ENCODE measurements at places on chromosomes 7 and 10.

GRCh38 chr7:83452256-83452655 lies 196.7 kb downstream of the SEMA3E start:
- no peak for DNase-seq

GRCh38 chr10:131729938-131730660 lies 170.7 kb upstream of the PPP2R2D start:
- no peak for DNase-seq

DNA sequence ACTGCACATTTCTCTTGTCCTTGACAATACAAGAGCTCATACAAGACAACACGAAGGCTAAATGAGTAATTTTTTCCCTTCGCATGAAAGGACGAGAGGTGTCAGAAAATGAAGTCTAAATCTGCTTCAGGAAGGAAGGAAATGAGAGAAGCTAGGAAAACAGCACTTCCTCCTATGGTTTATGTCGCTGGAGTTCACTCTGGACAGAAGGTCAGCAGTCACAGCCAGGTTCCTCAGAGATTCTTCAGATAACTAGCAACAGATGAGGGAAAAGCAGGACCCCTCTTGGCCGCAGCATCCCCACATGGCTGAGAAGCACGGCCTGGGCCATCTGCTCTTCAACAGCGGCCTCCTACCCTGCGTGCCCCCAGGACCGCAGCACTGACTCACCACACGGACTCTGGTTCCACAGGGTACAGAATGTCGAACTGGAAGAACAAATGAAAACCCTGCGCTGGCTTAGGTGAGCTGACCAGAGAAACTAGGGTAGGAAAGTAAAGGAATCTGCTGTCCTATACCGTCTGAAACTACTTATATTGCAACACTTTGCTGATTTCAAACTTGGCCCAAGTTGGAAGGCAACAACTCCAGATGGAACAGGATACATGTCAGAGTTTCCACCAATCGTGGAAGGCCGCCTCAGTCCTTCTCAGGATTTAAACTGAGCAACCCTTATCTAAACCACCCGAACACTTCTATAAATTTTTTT lies 26.3 kb downstream of the DNMBP start:
- no peak for DNase-seq

- no peak for DNase-seq
Observed at GRCh38 chr10:15960277-15960676, 100.0 kb upstream of the MINDY3 start.

DNA sequence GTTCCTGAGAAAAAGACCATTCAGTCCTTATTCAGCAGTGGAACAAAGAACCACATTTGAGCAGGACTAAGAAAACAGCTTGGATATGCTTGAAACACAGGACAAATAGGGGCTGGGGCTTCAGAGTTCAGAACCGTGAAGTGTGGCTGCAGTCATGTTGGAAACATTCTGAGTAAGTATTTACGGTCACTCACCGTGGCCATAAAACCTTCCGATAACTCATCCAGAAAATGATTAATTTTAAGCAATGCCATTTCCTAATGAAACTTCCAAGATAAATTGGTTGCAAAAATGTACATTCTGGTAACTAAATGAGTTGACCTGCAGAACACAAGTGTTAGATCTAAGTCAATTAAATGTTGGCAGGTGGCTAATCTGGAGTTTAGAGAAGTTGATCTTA lies 279.2 kb downstream of the CXCL12 start:
- no peak for DNase-seq

GRCh38 chr10:1107679-1108078 lies 51.5 kb downstream of the WDR37 start:
- DNase-seq: no peak

DNA sequence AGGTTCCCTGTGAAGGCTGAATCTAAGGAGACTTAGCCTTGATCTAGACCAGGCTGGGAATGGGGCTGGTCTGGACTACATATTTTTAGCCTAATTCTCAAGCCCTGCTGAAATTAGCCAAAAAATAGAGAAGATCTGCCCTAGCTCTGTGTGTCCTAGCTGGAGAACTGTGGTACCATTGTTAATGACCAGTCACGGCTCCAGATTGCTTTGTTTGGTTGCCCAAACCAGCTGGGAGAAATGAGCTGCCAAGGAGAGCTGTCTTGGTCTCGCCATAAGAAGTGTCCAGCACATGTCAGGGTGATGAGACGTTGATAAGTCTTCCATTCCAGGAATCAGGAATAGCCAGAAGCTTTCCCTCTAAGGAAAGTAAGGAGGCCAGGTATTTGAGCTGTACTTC lies 20.7 kb downstream of the GBX1 start:
- peak; percentile 44 for DNase-seq

- DNase-seq: peak; percentile 5
Observed at GRCh38 chr10:18104223-18104872, 35.9 kb upstream of the CACNB2 start.

GRCh38 chr10:22620140-22620857 lies 94.1 kb downstream of the PIP4K2A start:
- DNase-seq: peak; percentile 57

GRCh38 chr10:87841186-87841585 lies 22.1 kb downstream of the KLLN start:
- no peak for DNase-seq

DNA sequence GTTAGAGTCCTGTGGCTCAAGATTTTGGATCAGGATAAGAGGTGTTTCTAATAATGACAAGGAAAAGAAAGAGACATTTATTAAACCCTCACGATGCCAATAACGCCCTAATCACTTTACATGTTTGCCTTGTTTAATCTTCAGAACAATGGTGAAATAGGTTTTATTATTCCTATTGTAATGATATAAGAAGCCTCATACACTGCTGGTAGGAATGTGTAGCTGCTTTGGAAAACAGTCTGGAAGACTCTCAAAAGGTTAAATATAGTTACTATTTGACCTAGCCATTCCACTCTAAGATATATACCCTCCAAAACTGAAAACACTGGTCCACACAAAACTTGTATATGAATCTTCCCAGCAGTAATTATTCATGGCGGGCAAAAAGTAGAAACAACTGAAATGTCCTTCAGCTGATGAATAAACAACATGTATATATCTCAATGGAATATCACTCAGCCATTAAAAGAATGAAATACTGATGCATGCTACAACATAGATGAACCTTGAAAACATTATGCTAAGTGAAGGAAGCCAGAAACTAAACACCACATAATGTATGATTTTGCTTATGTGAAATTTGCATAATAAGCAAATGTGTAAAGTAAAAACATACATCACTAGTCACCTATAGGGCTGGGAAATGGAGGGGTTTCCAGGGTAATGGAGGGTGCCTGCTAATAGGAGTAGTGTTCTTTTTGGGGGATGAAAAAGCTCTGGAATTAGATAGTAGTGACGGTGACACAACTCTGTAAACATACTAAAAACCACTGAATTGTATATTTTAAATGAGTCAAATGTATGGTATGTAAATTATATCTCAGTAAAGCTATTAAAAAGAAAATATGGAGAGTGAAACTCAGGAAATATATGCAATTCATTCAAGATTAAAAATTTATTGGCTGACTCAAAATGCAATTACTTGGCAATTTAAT lies 76.9 kb upstream of the ANK3 start:
- no peak for DNase-seq

DNA sequence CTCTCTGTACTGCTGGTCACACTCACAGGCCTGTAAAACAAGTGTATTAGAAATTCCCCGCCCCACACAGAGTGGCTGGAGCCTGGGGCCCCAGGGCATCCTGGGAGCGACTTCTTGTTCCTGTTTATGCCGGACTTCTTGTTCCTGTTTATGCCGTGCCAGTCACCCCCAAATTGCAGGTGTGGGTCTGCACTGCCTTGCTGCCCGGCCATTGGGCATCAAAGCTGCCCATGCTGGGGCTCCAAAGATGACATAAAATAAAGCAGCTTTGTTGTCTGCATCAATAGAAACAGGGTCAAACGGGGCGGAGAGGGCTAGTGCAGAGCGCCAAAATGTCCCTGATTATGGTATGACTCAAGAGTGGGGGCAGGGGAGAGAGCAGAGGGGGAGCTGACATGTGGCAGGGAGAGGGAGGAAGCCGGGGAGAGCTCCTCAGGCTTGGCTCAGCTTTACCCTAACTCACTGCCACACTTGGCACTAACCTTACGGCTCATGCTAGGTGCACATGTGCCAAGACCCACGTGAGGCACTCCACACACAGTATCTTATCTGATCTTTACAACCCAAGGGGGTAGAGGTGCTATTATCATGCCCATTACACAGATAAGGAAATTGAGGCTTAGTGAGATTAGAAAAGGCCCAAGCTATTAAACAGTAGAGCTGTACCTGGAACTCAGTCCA lies 98.4 kb downstream of the PIP4K2A start:
- peak; percentile 99 for DNase-seq

DNA sequence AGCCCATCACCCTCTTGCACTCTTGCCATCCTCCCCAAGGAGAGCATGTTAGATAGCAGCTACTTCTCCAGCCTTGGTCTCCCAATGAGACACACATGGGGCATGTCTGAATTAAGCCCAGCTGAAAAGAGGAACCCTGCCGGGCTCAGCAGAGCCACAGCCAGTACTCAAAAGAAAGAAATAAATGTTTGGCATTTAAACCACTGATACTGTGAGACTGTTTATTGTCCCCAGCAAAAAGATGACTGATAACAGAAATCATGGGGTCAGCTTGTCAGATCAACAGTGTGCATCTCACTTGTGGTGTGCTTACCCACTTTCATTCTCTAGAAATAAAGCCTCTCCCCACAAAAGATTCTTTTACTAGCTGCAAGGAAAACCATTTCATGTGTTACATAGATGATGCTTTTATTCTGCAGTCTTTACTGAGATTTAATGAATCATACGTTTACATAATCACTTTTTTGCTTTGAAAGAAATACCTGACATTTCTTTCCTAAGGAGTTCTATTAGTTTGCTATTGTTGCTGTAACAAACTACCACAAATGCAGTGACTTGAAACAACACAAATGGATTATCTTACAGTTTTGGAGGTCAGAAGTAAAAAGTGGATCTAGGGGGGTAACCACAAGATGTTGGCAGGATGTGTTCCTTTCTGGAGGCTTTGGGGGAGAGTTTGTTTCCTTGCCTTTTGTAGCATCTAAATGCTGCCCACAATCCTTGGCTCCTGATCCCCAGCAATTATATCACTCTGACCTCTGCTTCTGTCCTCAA lies 20.9 kb downstream of the ANKRD7 start:
- no peak for DNase-seq

DNA sequence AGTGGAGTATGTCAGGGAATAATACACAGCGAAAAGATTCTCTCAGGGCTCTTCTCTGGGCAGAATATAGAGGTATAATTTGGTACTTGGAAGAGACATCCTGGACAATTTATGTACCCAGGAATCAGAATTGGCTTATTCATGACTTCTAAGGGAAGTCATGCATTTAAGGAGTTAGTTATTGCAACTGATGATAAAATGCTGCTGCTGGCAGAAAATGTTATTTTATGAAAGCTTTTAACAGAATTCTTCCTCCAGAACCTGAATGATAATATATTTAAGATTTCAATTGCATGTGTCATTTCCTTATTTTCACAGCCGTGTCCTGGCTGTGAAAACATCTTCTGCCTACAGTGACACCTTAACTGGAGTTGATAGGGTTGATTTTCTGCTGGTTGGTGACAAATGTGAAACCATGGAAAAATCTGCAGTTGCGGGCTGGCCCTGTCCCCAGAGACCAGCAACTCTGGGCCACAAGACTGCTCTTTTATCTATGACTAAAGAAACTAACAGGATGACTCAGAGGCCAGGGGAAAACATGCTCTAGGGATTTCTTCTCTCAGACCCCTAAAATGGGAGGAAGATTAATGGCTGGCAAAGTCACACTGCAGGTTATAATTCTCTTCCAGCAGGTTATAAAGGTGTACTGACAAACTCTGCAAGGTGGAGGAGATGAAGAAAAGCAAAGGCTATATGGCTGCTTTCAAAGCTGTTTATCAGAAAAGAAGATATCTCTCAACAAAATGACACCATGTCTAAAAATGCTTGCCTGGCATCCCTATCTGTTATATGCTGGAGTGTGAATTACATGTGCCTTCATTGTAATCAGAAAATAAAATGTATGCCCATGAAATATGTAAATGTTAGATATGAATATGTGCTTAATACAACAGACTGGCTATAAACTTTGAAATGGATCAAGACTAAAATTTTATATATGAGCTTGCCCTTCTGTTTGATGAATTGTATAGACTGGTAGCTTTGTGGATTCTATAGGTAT lies 12.1 kb upstream of the TRUB1 start:
- DNase-seq: no peak

DNA sequence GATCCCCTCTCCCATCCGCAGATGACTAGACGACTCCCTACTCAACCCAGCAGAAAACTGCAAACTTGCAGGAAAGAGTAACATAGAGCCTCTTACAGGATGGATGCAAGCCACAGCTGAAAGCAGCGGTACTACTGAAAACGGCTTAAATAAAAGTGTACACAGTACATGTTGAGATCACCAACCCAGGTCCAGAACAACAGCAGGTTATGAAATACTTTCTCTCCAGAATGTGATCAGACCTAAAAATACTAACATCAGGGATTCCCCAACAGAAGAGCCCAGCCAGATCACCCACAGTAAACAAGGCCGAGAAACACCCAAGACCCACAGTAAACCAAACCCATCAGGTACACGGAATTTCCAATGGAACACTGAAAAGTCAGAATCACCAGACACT lies 13.2 kb downstream of the ATE1 start:
- no peak for DNase-seq

DNA sequence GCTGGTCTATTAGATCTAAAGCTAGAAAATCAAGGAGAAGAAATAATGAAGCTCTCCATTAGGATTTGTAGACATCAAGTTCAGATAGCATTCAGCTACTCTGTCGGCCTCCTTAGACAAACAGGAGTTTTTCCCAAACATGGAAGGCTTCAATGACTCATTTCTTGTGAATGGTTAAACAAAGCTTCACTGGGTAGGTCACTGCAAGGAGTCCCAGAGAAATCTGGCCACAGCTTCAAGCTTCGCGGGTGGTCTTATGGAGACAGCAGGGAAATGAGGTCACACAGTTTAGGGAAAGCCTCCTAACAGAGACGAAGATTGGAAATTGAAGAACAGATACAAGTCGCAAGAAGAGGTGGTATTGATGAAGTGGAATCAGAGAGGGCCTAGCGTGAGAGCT lies 22.6 kb upstream of the LRRC72 start:
- DNase-seq: no peak

DNA sequence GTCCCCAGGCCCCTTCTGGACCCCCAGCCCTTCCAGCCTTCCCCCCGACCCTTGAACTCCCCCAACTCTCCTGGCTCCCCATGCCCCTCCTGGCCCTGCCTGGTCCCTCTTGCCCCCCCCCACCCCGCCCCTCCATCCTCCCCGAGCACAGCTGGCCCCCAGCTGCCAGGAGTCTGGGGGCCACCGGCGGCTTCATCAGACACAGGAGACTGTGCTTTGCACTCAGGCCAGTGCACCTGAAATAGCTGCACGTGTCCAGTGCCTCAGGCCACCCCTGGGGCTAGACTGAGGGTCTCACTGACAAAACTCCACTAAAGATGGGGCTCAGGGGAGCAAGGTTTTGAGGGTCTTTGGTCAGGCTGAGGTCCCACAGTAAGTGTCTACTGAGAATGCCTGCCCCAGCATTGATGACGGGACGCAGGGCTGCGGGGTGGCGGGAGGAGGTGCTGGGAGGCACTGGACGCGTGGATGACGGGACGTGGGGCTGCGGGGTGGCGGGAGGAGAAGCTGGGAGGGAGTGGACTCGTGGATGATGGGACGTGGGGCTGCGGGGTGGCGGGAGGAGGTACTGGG lies 6.5 kb downstream of the FOXL3 start:
- DNase-seq: no peak

- DNase-seq: no peak
Observed at GRCh38 chr10:132149271-132149670, 37.5 kb upstream of the DPYSL4 start.

GRCh38 chr7:123367031-123367430 lies 167.3 kb upstream of the SLC13A1 start:
- DNase-seq: no peak

- DNase-seq: no peak
Observed at GRCh38 chr10:66187053-66187733, 738.6 kb upstream of the LRRTM3 start.
